ENCODE measurements at places on chromosomes 11 and 22. TPM values are rescaled to one million over a fixed set of nuclear protein-coding genes. Genes with fewer than 3 reads are reported as not detected.

- peak; percentile 2 for DNase-seq
These were observed 1995.6 kb upstream of the RAG2 start for GRCh38 chr11:38593649-38594048.

- no peak for DNase-seq
These were observed at the start of gene FXYD6 for GRCh38 chr11:117876341-117877119. FXYD6 (minus strand) TSS chr11:117876658; CDS start chr11:117842776, 33,882 bp downstream.

PATE2 gene
- 0.24 TPM for total RNA-seq

MPPED2 gene
- total RNA-seq = not detected

C11orf86 gene
- total RNA-seq = not detected

MMP10 gene
- total RNA-seq = 0.24 TPM

Measured in RPMI7951 (cell line).